Temporal lobe (tissue), 4 donors: ENCODE measurements at places on chromosomes 2 and 18. TPM values are rescaled to one million over a fixed set of nuclear protein-coding genes. Genes with fewer than 3 reads are reported as not detected.

Gene BOLL
- not detected for total RNA-seq

Gene RPRM
- 101 TPM for total RNA-seq

Gene MYL12A
- 34.2 TPM for total RNA-seq

Gene CABYR
- total RNA-seq, result 13.0 TPM

Gene GRHL1
- 3.2 TPM for total RNA-seq

Gene DSG2
- 3.2 TPM for total RNA-seq

Gene TBR1
- total RNA-seq, result 95.6 TPM

Gene AQP4
- total RNA-seq, result 84.8 TPM

Gene DSC2
- 5.4 TPM for total RNA-seq

Gene CRYGD
- total RNA-seq, result 1.2 TPM

Gene FBLN7
- total RNA-seq, result 2.5 TPM

Gene DSG4
- total RNA-seq, result not detected

Gene IL36B
- not detected for total RNA-seq

Gene IRS1
- total RNA-seq, result 14.3 TPM

Gene CPO
- total RNA-seq, result not detected

Gene REG3A
- not detected for total RNA-seq

Gene POTEF
- total RNA-seq, result not detected

Gene VSNL1
- 17.5 TPM for total RNA-seq

Gene ELP2
- 79.2 TPM for total RNA-seq

Gene ZNF532
- total RNA-seq, result 184 TPM

Gene SPAST
- 136 TPM for total RNA-seq

Gene SMYD5
- 20.4 TPM for total RNA-seq

Gene SULT1C3
- total RNA-seq, result not detected

Gene EFHD1
- total RNA-seq, result 2.7 TPM

Gene HNMT
- total RNA-seq, result 34.2 TPM

Gene PSMA8
- total RNA-seq, result not detected

Gene C18orf54
- 11.8 TPM for total RNA-seq

Gene RBM44
- total RNA-seq, result 3.4 TPM

Gene LYPD1
- 24.1 TPM for total RNA-seq

Gene PSD4
- 3.0 TPM for total RNA-seq

Gene DYNAP
- not detected for total RNA-seq

Gene KCNG2
- 0.25 TPM for total RNA-seq

Gene TWIST2
- 0.25 TPM for total RNA-seq

Gene TUBB8B
- total RNA-seq, result not detected

Gene HRH4
- not detected for total RNA-seq

Gene ARHGAP28
- 16.2 TPM for total RNA-seq

Gene MDH1B
- 3.4 TPM for total RNA-seq

Gene DLX2
- total RNA-seq, result 5.7 TPM

Gene FAM228A
- 3.7 TPM for total RNA-seq

Gene SERPINB12
- not detected for total RNA-seq

Gene CRYBA2
- total RNA-seq, result not detected

Gene SAG
- not detected for total RNA-seq

Gene UGT1A8
- not detected for total RNA-seq

Gene ST6GAL2
- total RNA-seq, result 76.0 TPM

Gene SLC35F6
- total RNA-seq, result 11.1 TPM

Gene IL37
- total RNA-seq, result not detected

Gene HSPE1
- total RNA-seq, result 82.9 TPM

Gene FOXI3
- total RNA-seq, result 0.25 TPM

Gene CARF
- total RNA-seq, result 20.9 TPM

Gene MYO5B
- 12.0 TPM for total RNA-seq
